Fibroblast of mammary gland (primary cell): ENCODE measurements at places on chromosomes 1 and 21.

DNA sequence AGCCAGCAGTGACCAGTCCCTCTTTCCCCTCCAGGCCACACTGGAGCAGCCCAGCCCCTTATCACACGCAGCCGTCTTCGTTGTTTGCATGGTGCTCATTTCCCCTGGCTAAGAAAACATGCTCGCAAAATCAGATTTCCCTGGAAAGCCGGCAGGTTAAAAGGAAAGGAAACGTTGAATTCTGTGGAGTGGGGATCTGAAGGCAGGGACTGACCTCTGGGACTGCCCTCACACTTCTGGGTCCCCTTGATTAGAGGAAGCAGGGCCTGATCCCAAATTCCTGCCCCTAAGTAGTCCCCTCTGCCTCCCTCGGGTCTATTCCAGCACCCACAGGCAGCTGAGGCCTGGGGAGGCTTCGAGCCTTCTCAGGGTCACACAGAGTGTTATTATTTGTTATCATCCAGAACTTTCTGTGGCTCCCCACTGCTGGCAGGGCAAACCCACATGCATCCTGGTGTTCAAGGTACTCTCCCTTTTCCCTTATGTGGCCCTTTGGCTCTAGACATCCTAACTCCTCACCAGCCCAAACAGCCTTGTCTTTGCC, 125.2 kb upstream of the ZBTB40 start:
- DNase-seq, result no peak

GRCh38 chr1:196308176-196308575, 300.1 kb downstream of the KCNT2 start:
- DNase-seq, result no peak

DNA sequence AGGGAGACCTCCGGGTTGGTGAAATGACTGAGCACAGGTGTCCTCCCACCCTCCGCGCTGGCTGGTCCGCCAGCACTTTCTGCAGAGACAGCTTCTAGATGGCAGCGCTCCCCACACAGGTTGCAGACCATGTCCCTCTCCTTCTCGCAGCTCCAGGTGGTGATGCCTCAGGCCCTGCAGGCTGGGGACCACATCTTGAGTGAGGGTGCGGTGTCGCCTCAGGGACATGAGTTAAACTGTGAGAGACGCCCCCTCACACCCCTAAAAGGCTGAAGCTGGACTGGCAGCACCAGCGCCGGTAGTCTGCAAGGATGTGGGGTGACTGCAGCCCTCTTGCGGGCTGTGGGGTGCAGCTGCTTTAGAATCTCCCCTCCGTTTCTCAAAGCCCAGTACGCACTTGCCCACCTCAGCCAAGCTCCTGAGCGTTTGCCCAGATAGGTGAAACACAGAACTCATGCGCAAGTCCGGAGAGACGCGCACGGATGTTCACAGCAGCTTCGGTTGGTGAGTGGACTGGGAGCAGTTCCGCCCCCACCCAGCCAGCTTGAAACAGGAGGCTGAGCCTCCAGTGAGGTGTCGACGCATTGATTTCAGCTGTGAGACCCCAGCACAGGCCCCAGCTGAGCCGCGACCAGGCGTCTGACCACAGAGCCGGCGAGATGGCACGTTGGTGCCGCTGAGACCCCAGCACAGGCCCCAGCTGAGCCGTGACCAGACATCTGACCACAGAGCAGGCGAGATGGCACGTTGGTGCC, 28.6 kb downstream of the COL6A1 start:
- no peak for DNase-seq

- DNase-seq, result no peak
These were observed 58.0 kb downstream of the RBM11 start for GRCh38 chr21:14273736-14274538.

DNA sequence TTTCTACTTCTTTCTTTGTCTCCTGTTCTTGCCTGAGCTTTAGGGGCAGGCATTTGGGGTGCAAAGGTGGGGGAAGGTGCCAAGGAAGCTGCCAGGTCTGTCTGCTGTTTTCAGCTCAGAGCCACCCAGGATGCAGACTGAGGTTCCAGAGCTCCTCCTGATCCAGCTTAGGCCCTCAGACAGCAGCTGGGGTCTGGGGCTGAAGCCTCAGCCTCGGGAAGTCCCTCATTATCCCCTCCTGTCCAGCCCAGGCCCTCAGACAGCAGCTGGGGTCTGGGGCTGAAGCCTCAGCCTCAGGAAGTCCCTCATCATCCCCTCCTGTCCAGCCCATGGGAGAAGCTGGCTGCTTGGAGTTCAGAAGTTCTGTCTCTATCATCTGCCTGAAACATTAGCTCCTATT, 257.7 kb upstream of the CSF3R start:
- DNase-seq, result no peak

GRCh38 chr1:52238887-52239707, 97.2 kb downstream of the ZFYVE9 start:
- peak; percentile 18 for DNase-seq

DNA sequence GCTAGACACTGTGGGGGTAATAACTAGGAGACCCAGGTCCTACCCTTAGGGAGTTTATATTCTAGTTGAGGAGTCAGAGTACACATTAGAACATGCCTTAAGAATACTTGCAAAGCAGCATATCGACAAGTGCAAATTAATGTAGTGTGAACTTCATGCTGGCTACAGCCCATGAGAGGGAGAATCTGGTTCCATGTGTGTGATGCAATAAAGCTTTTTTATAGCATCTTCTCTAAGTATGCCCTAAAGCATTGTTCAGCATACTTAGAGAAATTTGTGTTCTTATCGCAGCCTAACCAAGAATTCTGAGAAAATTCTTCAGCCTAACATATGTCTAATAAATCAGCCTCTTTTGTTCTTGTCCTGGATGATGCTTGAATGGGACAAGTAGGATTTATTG, 95.5 kb downstream of the SDCCAG8 start:
- DNase-seq, result no peak

GRCh38 chr21:46639489-46640386, 4.3 kb downstream of the PRMT2 start:
- peak; percentile 46 for DNase-seq

DNA sequence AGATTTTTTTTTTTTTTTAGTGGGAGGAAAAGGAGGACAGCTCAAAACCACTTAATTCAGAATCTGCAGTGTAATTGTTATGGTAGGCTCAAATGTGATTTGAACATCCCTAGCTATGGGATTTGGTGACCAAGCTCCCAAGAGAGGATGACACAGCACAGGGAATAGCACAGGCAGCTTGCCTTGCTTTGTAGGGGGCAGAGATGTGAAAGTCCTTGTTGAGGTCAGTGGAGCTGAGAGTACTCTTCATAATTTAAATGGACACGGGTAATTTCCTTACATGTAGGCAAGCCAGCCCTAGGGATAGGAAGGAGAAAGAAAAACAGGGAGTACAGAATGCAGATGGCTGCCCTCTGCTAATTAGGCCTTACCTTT, 3.2 kb upstream of the UCK2 start:
- peak; percentile 28 for DNase-seq

DNA sequence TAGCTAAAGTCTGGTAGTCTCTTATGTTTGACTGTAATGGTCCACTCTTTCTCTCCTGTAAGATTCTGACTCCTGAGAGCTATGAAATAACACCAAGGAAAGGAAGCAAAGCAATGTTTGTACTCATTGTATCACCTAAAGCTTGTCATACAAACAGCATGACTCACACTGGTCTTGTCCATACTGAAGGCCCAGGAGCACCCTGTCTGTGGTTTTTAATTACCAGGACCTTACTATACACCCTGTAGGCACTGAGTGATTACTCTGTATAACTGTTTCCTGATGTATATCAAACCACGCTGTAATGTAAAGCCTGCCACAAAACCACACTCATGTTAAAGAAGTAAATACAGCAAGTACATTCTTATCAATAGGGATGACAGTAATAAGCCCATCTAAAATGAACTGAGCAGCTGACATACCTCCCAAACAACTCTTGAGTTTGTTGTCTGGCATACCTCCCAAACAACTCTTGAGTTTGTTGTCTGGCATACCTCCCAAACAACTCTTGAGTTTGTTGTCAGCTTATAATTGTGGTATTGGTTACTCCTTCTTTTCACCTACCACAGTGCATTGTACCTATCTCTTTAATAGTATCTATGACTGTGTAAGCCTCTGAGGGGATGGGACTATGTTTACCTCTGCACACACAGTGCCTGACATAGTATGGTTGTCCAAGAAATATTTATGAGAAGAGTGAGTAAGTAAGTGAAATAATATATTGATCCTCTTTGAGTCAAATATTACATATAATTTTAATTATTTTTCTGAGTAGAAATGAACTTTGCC, 11.6 kb upstream of the TNFSF18 start:
- DNase-seq, result peak; percentile 77

DNA sequence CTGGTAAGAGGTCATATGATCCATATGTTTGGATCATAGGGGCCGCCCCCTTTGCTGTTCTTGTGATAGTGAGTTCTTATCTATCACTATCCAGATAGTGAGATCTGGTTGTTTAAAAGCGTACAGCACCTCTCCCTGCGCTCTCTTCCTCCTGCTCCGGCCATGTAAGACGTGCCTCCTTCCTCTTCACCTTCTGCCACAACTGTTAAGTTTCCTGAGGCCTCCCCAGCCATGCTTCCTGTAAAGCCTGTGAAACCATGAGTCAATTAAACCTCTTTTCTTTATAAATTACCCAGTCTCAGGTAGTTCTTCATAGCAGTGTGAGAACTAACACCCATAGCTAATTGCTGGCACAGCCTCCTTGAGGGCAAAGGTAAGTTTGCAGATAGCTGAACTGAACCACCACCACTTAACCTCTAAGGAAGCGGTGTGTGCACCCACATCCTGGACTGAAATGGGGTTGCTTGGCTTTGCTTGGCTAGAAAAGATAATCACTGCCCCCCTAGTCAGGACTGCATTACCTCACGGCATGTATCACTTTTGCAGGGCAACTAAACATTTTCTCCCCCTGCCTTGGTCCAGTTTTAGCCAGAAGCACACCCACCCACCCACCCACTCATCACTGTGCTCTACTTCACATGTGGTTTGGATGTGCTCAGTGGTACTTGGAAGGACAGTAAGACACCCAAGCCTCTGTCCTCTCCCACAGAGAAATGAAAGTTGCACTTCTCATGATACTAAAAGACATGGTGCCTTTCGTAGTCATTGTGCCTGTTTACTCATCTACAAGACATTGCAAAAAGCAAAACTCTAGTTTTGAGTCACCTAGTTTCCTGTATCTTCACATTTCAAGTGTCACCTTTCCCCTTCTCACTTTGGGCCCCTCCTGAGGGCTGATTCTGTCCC, 23.1 kb upstream of the PTAFR start:
- no peak for DNase-seq

DNA sequence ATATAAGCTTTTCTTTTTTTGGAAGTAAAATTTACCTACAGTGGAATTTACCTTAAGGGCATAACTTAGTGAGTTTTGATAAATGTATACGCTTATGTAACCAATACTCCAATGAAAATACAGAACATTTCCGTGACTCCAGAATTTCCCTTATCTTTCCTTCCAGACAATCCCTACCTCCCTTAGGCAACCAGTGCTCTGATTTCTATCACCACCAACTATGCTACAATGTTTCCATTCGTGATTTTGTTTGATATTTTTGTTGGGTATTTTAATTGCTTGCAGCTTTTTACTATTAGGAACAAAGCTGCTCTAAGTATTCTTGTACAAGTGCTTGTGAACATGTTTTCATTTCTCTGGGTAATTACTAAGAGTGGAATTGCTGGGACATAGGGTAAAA, 14.6 kb downstream of the IFT25 start:
- DNase-seq, result no peak

DNA sequence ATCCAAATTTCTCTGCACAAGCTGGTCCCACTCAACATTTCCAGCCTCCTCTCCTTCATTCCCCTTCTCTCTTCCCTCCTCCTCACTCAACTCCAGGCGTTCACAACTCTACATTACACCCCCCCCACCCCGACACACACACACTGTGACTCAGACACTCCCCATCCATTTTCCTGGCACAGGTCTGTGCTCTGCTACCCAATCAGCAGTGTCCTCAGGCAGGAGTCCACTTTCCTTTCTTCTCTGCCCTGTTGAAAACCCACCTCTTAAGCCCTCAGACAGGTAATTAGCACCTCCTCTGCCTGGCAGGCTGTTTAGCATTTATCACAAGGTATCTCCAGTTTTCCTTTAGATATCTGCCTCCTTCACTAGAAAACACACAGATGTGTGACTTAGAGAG, 8.8 kb upstream of the LMX1A start:
- DNase-seq, result peak; percentile 57

- peak; percentile 25 for DNase-seq
These were observed 78.9 kb upstream of the MROH9 start for GRCh38 chr1:170856455-170856854.

DNA sequence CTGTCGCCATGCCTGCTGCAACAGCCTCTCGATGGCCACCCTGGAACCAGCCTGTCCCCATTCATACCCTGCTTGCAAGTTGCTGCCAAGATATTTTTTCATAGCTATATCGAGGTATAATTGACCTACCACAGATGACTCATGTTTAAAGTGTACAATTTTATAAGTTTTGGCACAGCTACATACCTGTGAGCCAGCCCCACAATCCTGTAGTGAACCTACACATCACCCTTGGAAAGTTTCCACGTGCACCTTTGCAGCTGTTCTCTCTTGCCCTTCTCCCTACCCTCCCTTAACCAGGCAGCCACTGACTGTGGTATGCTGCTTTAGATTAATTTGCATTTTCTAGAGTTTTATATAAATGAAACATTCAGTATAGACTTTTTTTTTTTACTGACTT, 23.0 kb upstream of the KCNJ6 start:
- DNase-seq, result no peak

DNA sequence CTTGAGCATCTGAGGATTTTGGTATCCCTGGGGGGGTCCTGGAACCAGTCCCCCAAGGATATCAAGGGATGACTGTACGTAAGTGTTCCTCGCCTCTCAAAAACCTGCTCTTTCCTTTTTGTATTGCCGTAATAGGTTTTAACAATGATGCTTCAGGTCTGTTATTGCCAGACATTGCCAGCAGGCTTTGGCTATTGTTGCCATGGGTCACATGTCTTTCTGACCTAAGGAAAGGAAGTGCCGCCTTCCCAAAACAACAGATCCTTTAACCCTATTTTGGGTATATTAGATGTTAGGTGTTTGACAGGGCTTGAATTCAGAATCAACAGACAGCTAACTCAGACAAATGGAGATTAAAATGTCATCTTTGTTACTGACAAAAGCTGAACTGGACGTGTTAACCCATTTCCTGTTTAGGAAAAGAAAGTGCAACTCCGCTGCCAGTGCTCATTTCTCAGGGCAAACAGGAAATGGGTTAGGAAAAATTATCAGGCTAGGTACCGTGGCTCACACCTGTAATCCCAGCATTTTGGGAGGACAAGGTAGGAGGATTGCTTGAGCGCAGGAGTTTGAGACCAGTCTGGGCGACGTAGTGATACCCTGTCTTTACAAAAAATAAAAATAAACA, 12.4 kb upstream of the PRPF38B start:
- DNase-seq, result no peak

DNA sequence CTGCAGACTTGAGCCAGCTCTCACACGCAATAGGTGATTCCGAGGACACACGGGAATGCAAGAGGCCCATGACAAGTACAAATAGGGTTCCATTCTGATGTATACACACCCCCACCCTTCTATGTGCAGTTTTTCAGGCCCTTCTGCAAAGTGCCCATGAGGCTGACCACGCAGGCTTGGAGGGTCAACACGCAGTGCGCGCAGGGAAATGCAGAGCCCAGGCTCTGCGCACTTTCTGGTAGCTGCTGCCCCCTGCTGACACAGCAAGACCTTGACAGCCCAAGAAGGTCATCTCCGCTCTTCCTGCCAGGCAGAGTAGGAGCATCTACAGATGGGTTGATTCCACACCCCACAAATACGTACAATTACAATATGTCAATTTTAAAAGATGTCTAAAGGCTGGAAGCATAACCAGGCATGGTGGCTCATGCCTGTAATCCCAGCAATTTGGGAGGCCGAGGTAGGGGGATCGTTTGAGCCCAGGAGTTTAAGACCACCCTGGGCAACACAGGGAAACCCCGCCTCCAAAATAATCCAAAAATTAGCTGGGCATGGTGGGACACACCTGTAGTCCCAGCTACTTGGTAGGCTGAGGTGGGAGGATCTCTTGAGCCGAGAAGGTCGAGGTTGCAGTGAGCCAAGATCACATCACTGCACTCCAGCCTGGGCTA, 18.5 kb downstream of the SH3BP5L start:
- peak; percentile 48 for DNase-seq
